Activated CD4-positive, alpha-beta T cell treated with anti-CD3 and anti-CD28 coated beads for 36 hours (primary cell): ENCODE measurements at places on chromosomes 7 and 10.
A peak's percentile ranks its signal among the peaks of the same experiment; 100 is the strongest.

DNA sequence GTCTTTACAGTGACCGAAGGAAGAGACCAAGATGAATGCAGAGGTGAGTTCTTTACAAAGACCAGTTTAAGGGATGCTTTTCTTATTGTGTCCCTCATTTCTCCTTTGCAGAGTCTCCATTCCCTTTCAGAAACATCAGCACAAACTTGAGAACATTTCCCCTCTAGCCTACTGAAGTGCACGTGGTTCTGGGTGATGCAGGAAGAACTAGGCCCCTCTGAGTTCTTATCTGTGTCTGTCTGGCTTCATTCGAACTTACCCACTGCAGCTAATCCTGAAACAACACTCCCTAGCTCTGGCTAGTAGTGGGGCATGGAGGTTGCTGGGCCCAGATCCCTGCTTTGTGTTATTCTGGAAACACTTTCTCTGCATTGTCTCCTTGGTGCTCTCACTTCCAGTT is 12.6 kb downstream of the BLVRA start:
- DNase-seq = no peak

DNA sequence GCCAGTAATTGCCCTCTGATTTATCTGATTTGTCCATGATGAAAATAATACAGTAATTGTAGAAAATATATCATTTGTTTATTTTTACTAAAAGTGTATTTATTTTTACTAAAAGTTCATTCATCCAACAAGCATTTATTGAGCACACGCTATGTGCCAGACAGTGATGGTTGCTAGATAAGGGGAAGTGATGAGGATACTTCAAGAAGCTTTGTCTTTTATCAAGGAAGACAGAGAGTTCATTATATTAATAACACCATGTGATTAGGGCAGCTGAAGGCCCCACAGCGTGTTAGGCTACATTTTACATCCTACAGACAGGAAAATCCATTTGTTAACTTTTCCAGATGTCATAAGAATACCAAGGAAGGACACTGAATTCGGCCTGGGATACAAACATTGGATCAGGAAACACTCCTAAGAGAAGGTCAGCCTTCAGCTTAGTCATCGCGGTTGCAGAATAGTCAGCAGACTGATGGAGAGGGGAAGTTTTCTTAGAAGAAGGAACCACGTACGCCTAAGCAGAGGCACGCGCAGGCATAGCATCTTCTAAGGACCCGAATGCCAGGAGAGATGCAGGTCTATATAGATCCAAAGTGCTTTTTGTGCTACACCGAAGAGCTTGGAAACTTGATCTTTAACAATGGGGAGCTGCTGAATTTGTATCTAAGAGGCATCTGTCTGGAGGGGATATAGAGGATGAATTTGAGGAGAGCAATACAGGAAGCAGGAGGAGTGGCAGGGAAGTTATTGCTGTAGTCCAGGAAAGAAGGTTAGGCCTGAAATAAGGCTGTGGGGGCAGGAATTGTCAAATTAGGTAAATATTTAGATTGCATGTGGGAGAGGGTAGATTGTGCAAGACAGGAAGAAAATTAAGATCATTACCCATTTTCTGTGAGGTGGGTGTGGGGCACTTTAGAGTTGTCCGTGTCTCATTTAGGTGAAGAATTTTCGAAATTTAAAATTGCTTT is 85.7 kb downstream of the LRGUK start:
- DNase-seq = no peak

- DNase-seq = no peak
These were observed 87.6 kb downstream of the NOD1 start for GRCh38 chr7:30390736-30391636.

DNA sequence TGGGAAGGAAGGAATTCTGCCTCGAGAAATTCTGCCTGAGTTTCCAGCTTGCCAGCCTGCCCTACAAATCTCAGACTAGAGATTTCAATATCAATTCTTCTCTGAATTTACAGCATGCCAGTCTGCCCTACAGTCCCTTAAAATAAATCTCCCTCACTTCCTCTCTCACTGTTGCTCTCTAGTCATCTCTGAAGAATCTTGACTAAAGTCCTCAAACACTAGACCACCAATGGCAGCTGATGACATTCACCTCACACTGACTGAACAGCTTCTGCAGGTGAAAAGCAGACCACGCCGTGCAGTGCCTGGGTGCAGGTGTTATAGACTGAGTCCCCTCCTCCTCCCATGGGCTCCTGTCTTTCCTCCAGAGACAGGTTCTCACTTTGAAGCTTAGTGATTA is 30.4 kb downstream of the PPP1R3C start:
- DNase-seq = no peak

DNA sequence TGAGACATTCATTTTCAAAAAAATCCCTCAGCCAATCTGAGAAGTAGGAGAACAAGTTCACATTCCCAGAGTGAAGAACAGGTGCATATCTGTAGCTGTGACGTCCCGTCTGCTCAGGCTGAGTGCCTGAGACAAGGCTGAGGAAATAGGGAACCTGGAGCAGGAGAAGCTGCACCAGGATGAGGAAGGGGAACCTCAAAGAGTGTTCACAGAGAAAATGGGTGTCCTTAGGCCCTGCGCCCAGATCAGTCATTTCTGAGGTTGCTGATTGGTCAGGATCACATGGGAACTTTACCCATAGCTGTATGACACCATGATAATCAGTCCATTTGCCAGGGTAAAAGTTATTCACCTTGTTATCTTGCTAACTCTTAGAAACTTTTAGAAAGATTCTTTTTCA is 34.2 kb upstream of the TARP start:
- no peak for DNase-seq

- DNase-seq = no peak
These were observed 8.1 kb downstream of the DENND10 start for GRCh38 chr10:119112056-119112455.

GRCh38 chr7:3806516-3806915 is 505.5 kb downstream of the SDK1 start:
- DNase-seq = no peak

GRCh38 chr10:117133273-117134055 is 4.6 kb downstream of the VAX1 start:
- no peak for DNase-seq

DNA sequence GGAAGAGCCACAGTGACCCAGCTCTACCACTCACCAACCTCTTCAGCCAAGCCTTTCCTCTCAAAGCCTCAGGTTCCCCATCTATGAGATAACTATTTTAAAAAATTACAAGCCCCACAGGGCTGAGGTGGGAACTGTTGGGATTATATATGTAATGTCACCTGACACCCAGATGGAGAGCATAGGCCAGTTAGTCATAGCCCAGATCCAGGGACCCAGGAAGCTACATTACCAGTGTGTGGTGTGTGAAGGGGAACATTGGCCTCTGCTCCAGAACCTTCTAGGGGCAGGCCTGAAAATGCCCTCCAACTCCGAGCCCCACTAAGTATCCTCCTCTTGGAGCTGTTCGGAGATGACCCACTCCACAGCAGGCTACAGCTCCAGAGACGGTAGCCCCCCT is 162.4 kb downstream of the NRF1 start:
- no peak for DNase-seq

DNA sequence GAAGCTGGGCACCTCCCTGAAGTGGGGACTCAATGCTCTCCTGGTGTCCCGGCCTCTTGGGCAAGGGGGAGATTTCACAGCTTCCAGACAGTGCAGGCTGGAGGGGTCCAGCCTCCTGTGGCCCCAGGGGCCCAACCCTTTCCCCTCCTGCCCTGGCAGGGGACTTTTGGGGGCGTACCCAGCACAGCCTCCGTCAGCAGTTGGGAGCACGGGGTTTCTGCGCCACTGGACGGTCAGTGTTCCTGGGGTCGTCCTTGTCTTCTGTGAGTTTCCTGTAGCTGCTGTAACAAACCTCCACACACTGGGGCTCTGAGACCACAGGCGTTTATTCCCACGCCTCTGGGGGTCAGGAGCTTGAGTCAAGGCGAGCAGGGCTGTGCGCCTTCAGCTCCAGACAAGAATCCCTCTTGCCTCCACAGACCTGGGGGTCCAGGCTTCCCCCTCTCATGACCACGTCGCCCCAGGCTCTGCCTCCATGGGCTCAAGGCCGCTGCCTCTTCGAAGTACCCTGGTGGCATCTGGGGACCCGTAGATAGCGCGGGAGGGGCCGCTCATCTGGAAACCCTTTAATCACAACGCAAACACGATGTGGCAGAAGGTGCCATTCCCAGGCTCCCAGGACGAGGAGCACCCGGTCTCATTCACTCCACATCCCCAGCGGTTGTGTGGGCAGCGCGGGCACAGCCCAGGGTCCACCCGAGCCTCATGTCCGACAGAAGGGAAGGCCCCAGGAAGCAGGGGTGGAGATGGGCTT is 14.0 kb downstream of the PWWP2B start:
- DNase-seq = no peak

- no peak for DNase-seq
These were observed 3.8 kb upstream of the TRIL start for GRCh38 chr7:28961972-28962371.

- no peak for DNase-seq
These were observed 734.8 kb downstream of the TNS3 start for GRCh38 chr7:46847126-46847525.

GRCh38 chr10:43078986-43079273 is 2.1 kb downstream of the RET start:
- peak; percentile 56 for DNase-seq

DNA sequence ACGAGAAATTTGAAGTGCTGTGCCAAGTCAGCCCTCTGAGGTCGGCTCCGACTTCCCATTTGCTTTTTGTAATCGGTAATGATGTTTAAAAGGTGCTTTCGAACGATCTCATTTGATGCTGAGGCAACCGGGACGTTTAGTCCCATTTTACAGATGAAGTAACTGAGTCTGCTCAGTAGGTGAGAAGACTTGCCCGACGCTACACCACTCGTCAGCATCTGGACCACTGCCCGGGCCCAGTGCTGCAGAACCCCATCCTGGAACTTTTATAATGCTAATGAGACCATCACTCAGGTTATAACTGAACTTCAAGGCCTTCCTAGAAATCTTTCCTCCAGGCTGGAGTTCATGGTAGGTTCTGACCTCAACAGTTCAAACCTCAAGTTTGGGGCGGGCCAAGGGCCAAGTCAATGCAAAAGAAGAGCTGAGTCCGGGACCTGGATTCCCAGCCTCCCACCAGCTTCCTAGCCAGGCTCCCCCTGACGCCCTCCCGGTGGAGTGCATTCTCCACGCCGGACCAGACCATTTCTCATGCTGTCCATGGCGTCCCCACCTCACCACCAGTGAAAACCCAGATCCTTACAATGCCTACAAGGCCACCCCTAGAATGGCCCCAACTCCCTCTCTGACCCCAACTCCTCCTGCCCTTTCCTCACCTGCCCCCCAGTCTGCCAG is 699 bp upstream of the PDLIM1 start:
- DNase-seq = no peak

GRCh38 chr7:27148756-27149641 is 1.4 kb upstream of the HOXA6 start:
- DNase-seq = no peak

DNA sequence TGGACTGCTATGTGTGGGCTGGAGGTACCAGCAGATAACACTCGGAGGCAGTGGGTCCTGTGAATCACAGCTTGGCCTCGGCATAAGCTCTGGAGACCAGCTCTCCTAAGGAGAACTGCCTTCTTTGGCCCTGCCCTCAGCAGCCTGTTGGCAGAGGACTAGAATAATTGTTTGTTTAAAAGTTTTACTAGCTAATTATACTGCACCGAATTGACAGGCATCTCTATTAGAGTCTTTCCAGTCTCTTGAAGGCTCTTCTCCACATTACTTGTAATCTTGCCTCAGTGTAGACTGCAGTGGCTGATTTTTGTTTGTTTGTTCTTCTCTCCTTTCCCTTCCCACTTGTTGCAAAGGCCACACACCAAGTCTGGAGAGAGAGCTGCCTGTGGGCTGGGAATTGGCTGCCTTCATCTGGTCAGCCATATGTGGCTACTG is 183.2 kb downstream of the AUTS2 start:
- DNase-seq = no peak

GRCh38 chr7:51251290-51251689 is 65.3 kb downstream of the COBL start:
- DNase-seq = no peak

GRCh38 chr7:158695726-158696452 is 8.7 kb downstream of the NCAPG2 start:
- peak; percentile 28 for DNase-seq

- no peak for DNase-seq
These were observed 2.3 kb upstream of the FZD9 start for GRCh38 chr7:73431041-73431835.

DNA sequence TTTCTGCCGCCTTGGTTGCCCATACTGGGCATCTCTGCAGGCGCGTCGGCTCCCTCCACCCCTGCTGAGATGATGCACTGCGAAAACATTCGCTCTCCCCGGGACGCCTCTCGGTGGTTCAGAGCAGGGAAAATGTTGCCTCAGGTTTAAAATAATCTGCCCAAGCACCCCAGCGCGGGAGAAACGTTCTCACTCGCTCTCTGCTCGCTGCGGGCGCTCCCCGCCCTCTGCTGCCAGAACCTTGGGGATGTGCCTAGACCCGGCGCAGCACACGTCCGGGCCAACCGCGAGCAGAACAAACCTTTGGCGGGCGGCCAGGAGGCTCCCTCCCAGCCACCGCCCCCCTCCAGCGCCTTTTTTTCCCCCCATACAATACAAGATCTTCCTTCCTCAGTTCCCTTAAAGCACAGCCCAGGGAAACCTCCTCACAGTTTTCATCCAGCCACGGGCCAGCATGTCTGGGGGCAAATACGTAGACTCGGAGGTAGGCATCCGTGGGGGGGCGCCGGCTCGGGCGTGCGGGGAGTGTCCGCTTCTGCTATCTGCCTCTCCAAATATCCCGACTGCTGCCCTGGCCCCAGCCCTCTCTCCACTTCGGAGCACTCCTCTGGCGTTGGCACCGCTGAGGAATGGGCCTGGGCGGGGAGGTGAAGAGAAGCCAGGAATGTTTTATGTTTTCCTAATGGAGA is at the start of gene CAV1:
TSS of gene CAV1 (plus strand) at position 428 of the 689 bp plus-strand sequence. CDS start at position 455, 27 bp downstream.
- DNase-seq = peak; percentile 63
